ENCODE measurements at places on chromosomes 13 and 19.

DNA sequence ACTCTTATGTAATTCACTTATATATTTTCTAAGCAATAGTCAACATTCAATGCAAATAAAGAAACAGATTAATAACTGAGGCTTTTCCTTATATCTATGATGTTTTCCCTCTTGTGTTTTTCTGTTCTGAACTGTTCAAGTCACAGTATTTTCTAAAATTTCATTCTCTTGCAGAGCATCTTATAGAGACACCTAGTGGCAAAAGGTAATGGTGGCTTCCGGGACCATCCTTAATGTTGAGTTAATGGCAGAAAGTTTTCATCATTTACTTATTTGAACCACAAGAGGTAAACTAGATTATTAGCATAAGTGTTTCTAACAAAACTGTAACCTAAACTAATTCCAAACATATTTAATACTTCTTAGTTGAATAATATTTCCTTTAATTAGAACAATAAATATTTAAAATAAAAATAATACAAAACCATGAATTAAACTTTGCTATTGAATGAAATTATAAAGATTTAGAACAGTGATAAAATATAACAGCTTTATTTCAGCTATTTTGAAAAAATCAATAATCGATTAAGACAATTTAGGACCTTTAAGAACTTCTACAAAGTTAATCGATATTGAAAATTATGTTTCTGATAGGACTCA is 1.7 kb upstream of the SLITRK5 start:
- DNase-seq, result no peak

DNA sequence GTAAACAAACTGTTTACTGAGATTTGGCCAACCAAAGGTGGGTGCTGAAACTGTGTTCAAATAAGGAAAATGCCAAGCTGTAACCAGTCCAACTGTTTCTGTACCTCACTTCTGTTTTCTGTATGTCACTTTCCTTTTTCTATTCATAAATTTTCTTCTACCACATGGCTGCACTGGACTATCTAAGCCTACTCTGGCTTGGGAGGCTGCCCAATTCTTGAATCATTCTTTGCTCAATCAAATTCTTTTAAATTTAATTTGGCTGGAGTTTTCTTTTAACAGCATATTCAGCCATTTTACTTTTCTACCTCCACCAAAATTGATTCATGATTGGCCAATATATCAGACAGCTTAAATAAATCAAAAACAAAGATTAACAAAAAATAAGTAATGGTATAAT is 1575.5 kb upstream of the SPRY2 start:
- no peak for DNase-seq

- DNase-seq, result peak; percentile 92
Observed at GRCh38 chr19:43826787-43827754, at the start of gene ZNF283. TSS of gene ZNF283 (plus strand) at chr19:43827321. CDS start at chr19:43833505, 6,184 bp downstream.

GRCh38 chr13:98822225-98822606 is 69.7 kb upstream of the SLC15A1 start:
- no peak for DNase-seq

DNA sequence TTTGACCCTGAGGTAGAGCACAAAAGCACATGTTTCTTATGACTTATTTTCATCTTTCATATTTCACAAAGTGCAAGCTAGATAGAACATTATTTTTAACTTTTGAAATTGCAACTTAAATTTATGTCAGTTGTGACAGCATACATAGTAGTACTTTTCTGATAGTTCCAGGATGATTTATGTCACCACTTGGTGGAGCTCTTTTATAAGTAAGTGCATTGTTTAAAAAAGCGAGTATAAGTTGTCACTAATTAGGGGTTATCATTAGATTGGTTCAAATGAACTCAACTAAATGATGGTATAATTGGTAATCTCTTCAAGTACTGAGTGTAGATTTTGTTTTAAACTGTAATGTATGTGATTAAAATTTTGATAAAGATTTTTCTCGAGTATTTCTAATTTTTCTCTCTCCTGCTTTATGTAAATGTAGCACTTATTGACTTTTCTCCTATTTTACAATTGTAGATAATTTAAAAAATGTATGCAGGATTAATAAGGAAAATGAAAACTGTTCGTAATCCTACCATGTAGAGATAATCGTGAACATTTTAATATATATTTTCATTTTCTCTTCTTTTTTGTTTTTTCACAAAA is 31.1 kb downstream of the RB1 start:
- no peak for DNase-seq

- no peak for DNase-seq
Observed at GRCh38 chr13:87124785-87125074, 546.4 kb upstream of the SLITRK5 start.

DNA sequence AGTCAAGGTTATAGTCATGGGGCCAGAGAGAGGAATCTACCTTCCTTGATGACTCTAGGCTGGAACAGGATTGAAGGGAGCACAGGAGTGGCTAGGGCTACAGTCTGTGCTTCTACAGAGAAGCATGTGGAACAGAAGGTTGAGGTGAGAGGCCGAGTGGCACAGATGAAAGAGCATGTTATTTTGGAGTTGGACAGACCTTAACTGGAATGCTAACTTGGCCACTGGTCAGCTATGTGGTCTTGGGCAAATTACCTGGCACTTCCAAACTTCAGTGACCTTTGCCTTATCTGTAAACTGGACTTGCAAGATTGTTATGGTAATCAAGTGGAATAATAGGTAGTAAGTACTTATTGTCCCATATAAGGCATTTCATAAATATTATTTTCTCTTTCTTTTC is 252.7 kb downstream of the KCNRG start:
- DNase-seq, result no peak

DNA sequence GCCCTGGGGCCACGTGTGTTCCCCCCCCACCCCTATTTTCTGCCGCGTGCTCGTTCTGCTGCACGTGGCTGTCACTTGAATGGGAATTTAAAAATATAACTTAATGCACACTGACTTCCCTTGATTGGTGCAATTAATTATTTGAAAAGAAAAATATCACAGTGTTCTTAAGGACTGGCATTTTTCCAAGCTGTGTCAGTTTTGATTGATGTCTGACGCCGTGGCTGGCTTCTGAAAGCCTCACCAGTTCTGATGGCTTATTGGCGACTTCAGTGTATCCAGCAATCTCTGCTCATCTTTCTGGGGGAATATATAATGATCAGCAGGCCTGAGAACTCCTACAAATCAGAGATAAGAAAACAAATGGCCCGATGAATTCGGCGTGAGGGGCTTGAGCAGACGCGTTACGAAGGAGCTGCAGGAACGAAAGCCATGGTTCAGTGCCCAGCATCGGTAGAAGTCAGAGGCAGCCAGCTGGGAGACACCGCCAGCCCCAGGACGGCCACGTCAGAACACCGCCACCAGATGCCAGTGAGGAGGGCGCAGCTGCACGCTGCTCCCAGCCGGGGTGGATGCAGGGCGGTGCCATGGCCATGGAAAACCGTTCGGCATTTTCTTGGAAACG is 111.2 kb downstream of the KDM4B start:
- no peak for DNase-seq

GRCh38 chr19:17021793-17022590 is 4.6 kb downstream of the CPAMD8 start:
- no peak for DNase-seq

GRCh38 chr19:17847538-17848366 is at the start of gene JAK3:
TSS of gene JAK3 (minus strand) at chr19:17847982. CDS start at chr19:17844417, 3,565 bp downstream.
- peak; percentile 96 for DNase-seq

GRCh38 chr13:100129605-100130004 is 40.7 kb downstream of the PCCA start:
- DNase-seq, result no peak

GRCh38 chr19:40280608-40281221 is 4.4 kb downstream of the AKT2 start:
- no peak for DNase-seq

DNA sequence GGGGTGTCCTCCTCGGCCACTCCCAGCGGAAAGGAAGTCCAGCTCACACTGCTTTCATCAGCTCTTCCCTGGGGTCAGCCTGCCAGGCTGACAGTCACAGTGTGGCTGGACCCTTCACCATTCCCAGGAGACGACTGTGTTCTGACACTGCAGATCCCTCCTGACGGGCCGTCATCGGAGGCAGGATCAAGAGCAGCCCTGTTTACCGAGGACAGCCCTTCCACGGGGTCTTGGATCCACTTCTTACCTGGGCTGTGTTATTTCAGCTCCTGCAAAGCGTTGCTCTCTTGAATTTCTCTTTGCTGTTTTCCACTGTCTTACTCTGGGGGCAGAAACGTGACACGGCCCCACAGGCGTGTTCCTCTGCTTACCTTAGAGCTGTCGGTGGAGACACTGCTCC is 149.9 kb upstream of the SOX1 start:
- no peak for DNase-seq

DNA sequence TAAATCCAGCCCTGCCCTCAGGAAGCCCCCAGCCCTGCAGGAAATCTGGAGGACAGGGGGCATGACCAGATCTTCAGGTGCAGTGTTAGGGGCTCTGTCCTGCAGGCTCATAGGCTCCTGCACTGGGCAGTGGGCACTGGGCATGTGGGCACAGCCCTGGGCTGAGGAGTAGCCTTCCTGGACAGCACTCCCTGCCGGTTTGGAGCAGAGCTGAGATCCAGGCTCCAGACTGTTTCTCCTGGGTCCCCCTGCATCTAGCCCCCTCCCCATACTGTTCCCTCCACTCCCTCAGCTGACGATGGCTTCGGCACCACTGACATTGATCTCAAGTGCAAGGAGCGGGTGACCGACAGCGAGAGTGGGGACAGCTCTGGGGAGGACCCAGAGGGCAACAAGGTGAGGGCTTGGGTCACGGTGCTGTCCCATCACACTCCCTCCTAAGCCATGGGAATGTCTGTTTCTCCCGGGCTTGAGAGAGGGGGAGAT is 12.3 kb upstream of the PRR19 start:
- no peak for DNase-seq

DNA sequence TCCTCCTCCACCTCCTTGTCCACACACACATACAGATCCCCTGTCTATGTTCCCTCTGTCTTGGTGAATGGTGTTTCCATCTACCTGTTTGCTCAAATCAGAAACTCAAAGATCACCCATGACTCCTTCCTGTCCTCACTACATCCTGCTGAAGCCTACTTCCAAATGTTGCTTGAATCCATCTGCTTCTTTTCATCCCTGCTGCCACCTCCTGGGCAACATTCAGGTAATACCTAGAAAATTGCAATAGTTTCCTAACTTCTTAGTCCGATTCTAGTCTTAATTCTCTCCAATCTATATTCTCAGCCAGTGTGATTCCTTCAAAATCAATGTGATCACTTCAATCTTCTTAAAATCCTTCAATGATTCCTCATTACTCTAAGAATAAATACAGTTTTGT is 155.5 kb upstream of the STARD13 start:
- DNase-seq, result no peak

GRCh38 chr13:71754407-71754974 is 112.5 kb downstream of the DACH1 start:
- DNase-seq, result no peak

DNA sequence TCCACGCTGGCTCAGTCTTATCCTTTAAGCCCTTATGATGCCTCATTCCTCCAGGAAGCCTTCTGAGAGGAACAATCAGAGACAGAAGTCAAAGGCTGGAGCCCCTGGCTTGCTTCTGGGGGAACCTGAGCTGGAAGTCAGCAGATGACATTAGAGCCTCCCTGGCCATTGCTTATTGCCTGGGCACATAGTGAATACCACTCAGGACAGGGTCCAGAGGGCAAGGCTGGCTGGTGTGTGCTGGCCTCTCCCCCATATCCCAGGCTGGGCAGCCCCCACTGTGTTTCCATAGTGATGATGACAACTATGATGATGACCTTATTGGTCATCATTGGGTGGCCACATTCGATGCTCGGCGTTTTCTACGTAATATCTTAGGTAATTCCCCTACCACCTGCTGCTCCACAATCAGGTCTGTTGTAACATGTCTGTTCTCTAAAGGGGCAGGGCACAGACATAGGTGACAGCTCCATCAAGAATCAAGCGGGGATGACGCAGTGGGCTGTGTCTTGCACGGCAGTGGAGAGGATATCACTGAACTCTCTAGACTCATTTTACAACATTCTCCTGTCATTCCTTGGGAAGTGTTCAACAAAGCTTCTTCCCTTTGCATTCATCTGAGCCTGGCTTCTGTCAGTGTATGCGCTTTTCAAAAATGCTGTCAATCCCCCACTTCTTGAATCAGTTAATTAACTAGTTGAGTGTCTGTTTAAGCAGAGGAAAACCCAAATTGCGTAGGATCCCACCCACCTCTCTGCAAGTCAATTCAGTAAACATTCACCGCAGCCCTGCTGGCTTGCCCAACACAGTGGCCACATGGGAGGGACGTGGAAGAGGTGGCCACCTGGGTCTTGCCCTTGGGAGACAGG is 89.4 kb upstream of the TSHZ3 start:
- no peak for DNase-seq

- no peak for DNase-seq
Observed at GRCh38 chr13:79654520-79654919, 173.6 kb downstream of the NDFIP2 start.

- DNase-seq, result no peak
Observed at GRCh38 chr13:79379274-79379673, 26.8 kb downstream of the RBM26 start.

DNA sequence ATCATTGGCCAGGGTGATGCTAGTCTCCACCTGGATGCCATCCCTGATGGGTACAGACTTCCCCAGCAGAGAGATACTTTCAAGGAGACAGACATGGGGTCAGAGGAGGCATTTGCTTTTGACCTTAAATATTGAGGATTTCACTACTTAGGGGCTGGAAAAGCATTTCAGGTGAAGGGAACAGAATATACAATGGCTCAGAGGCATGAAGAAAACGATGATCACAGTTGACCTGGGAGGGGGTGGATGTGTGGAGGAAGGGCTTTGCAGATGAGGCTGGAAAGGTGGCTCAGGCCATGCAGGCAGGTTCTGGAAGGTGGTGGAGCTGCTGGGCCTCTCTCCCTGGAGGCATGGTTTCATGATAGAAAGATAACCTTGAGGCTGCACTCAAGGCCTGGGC is 3.9 kb downstream of the MATK start:
- no peak for DNase-seq

GRCh38 chr19:1265615-1266128 is 3.5 kb upstream of the CIRBP start:
- peak; percentile 64 for DNase-seq

DNA sequence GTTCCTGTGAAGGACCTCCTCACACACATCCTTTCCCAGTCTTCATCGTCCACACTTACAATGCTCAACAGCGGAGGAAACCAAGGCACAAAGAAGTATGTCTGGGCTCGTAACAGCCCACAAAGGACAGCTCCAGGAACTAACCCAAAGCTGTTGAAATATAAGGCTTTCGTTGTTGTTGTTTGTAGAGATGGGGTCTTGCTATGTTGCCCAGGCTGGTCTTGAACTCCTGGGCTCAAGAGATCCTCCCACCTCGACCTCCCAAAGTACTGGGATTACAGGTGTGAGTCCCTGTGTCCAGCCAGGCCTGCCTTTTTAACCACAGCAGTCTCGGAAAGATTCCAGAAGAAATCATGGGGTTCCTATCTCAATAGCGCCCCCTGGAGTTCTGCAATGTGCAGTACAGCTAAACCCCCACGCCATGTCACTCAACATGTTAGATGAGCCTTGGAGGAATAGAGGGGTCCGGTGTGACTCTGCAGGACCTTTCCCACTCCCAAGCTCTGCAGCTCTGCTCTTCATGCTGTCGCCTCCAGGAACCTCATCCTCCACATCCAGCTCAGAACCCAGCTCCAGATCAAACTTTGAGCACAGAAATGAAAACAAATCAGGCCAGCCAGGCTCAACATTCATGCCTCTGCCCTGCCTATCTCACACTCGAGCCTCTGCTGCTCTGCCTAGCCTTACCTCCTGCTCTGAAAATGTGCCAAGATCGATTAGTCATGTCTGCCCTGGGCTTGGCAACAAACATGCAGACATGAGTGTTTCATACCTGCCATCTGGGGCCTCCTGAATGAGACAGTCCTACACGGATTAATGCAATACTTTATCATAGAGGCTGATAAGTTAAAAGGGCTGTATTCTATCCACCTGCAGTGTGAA is 7.5 kb downstream of the PLA2G4C start:
- peak; percentile 49 for DNase-seq

GRCh38 chr13:59963827-59964226 is 199.9 kb downstream of the DIAPH3 start:
- DNase-seq, result no peak

All from activated CD4-positive, alpha-beta memory T cell treated with anti-CD3 and anti-CD28 coated beads for 36 hours (primary cell).